ENCODE measurements at places on chromosomes 16 and 17.
A peak's percentile ranks its signal among the peaks of the same experiment; 100 is the strongest.

- no peak for DNase-seq
These were observed 70.9 kb upstream of the KIFC3 start for GRCh38 chr16:57873218-57873617.

DNA sequence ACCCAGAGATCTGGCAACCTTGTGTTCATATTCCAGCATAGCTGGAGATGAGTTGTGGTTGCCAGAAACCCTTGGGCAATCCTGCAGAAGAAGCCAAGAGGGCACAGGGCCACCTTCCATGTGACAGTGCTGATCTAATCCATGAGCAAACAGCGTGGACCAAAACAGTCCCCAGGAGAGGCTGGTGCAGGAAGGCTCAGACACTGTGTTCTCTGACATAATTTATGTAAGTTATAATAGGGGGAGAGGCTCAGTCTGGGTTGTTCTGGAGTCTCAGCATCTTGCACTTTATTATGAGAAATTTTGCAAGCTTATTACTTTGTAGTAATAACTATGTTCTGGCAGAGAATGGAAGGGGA is 273.9 kb downstream of the HAPSTR1 start:
- no peak for DNase-seq

DNA sequence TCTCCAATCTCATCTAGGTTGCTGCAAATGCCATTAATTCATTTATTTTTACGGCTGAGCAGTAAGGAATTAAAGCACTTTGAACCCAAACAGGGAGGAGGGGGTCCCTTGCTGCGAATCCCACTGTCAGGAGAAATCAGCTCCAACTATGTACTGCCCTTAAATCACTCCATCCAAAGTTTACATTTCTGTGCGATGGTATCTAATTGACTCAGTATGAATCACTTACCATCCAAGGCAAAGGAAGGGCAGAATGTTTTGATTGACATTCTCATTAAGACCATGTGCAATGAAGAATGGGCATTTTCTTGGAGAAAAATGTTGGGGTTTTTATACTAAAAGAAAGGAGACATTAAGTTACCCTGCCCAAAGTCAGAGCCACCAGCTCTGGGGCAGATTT is 47.7 kb upstream of the XYLT1 start:
- no peak for DNase-seq

- DNase-seq: no peak
These were observed 10.7 kb downstream of the SGSM2 start for GRCh38 chr17:2347805-2348685.

DNA sequence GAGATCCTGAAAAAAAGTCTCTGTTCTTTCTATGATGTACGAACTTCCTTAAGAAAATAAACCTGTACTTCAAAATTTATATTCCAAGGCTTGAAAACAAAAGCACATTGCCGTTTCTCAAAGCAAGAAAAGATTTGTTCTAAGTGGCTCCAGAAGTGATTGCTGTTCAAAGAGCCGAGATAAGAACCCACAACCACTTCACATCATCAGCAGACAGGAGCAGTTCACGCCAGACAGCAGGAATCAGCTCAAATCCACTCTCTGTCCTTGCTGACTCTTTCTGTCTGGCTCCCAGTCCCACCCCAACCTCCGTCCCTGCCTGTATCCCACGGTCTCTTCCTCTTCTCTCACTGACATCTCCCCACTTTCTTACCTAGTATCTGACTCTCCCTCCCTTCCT is 85.0 kb upstream of the MYOCD start:
- DNase-seq: no peak

- no peak for DNase-seq
These were observed 3.3 kb upstream of the CBLN1 start for GRCh38 chr16:49284962-49285361.

GRCh38 chr16:50093607-50094539 is 28.1 kb downstream of the HEATR3 start:
- DNase-seq: no peak

DNA sequence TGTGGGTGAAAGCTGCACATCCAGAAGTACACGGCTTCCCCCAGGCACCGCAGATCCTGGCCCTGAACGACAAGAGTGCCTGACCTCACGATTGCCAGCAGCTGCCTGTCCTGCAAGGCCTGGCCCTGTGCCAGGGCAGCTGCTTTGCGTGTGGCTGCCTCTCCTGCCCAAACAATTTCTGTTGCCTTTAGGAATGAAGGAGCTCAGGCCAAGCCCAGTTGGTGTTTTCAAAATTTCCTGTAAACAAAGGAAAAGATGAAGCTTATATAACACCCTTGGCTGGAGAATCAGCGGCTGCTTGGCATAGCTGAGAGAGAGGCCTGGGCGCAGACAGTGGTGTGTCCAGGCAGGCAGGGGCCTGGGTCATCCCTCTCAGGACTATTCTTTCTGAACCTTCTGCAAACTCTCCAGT is 11.7 kb upstream of the SLC47A2 start:
- DNase-seq: no peak

DNA sequence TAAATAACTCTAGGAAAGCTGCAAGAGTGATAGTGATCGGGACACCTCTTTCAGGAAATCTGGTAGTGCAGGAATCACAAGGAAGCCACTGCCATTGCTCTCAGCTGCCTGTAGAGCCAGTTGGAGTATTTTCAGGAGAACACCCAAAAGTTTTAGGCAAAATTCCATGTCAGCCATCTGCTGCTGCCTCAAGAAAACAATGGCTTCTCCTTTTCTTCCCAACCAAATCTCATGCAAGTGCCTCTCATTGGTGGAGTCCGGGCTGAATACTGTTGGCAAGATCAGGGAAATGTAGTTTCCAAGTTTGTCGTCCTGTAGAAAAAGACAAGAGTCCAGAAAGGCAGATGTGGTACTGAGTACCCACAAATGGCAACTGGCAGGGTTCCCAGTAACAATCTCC is 54.9 kb upstream of the TANC2 start:
- no peak for DNase-seq

DNA sequence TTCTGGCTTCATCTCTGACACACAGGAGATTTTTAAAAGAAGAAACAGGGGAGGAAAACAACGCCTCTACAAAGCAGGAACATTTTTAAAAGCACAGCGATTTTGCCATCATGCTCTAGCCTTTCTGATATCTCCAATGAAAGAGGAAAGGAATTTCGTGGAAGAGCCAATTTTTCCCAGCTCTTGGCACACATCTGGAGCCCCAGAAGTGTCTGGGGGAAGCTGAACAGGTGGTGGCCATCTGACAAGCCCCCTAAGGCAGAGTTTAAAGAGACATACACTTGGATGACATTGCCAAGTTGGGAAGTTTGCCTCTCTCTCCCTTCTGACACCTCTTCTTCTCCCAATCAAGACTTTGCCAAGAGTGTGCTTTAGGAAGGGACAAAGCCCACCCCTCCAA is 82.1 kb downstream of the CCT6B start:
- no peak for DNase-seq

GRCh38 chr16:74700116-74700437 is 585 bp downstream of the MLKL start:
- no peak for DNase-seq

- DNase-seq: no peak
These were observed 3.8 kb downstream of the LITAFD start for GRCh38 chr16:8885674-8886592.

DNA sequence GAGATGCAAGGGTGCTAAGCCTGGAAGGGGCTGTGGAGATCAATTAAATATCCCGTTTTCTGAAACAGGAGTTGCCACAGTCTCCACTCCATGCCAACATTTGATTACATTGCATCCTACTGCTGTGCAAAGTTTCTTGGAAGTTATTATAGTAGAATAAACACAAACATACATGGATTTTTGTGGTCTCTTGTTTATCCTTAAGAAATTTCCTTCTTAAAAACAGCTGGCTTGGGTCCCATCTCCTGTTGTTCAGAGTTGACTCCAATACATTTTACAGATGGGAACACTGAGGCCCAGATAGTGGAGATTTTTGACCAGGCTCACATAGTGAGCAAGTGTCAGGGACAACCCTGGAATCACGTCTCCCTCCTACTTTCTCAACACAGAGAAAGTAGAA is 124.0 kb upstream of the ADAMTS18 start:
- DNase-seq: no peak

DNA sequence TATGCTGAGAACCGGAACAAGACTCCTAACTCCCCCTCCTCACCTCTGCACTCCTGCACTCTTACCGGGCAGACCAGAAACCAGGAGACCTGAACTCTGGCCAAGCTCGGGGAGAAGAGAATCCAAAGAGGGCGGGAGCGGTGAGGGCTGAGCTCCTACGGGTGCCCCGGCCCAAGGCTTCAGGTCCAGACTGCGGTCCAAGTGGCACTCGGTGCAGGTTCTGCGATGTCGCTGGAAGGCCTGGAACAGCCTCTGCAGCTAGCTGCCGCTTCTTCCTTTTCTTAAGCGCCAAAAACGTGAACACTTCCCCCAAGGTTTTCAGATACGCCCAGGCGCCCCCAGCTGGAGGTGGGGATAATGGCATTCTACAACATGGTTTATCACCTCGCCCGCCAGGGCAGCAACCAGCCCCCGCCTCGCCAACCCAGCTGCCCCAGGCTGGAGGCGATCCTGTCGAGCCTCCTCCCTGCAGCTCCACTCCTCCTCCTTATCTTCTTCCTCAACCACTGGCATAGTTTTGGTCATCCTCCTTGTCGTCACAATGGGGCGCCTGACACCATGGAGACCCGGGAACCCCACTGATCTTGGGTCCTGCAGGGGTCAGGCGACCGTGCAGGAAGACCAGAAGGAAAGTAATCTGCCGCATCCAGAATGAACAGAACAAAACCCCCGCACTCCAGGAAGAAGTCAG is 1735.9 kb downstream of the TP53TG3F start:
- no peak for DNase-seq

DNA sequence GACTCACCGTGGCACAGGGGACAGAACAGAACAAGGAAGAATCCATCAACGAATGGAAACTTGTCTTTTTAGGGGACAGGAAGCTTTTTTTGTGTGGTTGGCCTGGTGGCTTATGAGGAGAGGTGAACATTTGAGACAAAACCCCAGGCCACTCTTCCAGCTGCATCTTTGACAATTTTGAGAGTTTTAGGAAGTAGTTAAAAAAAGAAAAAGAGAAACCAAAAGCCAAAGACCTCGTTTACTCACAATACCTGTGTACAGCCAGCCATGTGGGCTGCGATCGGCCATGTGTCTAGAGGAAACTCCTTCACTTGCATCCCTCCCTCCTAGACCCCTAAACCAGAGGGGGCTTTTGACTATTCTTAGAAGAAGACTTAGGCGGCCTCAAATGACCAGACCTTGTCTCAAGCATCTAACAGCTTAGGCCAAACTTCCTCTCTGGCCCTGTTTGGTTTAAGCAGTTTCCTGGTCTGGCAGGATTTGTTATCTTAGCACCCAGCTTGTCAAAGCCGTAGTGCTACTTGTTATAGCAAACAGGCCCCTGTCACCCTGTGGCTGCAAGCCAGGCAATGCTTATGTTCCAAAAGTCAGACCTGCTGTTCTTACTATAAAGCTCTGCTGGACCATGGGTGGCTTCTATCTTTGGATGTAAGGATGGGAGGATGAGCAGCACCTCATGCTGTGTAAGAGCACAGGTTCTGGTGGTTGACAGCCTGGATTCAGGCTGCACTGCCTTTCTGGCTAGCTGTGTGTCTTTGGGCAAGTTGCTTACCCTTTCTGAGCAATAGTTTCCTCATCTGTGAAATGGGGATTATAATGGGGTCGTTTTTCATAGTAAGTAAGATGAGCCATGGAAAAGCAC is 17.7 kb downstream of the KSR1 start:
- peak; percentile 43 for DNase-seq

GRCh38 chr17:38886643-38887010 is 16.8 kb downstream of the LASP1 start:
- no peak for DNase-seq

DNA sequence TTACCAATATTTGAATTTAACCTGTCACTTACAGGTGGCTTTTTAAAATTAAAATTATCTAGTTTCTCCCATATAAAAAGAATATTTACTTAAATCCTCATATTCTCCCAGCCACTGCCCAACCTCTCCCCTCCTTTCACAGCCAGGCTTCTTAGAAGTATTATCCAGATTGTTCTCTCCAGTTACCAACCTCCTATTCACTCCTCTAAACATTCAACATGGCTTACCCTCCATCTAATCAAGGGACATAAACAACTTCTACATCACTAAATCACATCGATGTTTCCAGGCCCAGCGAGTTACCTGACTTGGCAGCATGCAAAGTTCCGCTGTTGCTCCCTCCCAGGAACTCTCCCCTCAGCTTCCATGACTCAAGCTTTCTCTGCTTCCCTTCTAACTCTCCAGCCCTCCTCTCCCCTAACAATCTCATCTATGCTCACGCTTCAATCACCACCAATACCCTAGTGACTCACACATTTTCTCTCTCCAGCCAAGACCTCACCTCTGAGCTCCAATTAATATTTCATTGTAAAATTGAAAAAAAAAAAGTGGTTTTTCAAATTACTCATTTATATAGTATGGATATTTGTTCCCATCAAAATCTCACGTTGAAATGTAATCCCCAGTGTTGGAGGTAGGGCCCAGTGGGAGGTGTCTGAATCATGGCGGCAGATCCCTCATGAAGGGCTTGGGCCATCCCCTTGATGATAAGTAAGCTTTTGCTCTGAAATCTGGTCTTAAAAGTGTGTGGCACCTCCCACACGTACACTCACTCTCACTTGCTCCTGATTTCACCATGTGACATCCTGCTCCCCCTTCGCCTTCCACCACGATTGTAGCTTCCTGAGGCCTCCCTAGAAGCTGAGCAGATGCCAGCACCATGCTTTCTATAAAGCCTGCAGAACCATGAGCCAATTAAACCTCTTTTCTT is 88.5 kb downstream of the HELZ start:
- DNase-seq: no peak

GRCh38 chr17:80594431-80595269 is 50.0 kb downstream of the RPTOR start:
- DNase-seq: no peak

DNA sequence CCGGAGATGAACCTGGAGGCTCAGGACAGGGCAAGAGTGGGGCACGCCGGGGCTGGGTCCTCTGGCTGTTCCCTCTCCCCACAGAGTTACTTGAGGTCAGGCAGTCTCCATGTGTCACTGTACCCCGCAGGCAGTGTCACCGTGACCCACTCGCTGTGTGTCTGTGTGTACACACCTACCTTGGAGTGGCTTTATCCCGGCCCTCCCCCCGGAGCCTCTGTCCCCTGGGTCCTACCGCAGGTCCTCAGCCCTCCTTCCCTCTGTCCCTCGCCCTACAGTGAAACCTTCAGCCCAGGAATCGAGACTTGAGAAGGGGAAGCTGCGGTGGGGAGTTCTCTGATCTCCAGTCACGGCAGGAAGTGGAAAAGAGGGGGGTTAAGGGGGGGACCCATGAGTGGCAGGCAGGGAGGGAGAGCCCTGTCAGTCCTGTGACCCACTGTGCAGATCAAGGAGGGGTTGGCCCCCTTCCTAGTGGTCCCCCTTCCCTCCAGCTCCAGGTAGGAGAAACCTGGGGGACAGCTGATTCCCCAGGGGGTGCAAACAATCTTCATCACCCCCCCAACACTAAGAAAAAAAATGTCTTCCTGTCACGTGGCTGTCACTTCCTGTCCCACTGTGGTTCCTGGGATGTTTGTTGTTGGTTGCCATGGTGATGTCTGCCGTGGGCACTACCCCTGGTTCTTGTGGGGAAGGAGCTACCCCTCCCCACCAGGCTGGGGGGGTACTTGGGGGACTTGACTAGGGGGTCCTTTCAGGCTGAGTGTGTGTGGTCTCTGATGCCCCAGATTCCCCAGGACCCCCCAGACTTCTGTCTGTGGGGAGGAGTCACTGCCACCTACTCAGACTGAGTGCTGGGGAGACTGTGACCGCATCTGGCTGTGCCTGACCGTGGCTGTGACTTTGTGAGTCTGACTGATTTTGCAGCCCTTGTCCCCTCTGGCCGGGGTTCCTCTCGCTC is 13.7 kb downstream of the RARA start:
- peak; percentile 79 for DNase-seq

GRCh38 chr17:76176701-76177574 is 35.9 kb upstream of the FOXJ1 start:
- DNase-seq: no peak

- DNase-seq: no peak
These were observed 11.2 kb upstream of the PLEKHG4 start for GRCh38 chr16:67268136-67268579.

Data from stimulated activated CD8-positive, alpha-beta memory T cell treated with anti-CD3 and anti-CD28 coated beads, Interleukin-7, amount 100 ng/mL, for 1 hour (primary cell).